ENCODE measurements at places on chromosomes 11 and 22.

DNA sequence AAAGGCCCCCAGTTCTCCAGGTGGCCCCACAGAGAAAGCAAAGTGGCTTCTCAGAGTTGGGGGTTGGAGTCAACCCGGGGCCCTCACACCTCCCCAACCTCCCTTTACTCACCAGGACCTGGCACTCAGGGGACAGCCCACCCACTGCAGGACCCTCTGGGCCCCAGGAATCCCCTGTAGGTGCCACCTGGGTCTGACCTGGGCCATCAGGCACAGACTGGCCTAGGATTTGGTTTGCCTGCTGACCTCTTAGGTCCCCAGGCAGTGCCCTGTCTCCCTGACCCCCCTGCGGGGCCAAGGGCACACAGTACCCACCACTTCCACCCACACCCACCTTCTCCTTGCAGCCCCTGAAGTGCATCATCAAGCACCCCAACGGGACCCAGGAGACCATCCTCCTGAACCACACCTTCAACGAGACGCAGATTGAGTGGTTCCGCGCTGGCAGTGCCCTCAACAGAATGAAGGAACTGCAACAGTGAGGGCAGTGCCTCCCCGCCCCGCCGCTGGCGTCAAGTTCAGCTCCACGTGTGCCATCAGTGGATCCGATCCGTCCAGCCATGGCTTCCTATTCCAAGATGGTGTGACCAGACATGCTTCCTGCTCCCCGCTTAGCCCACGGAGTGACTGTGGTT, 16.0 kb downstream of the POLR3H start:
- DNase-seq: no peak

- DNase-seq: no peak
Measured at GRCh38 chr22:45526281-45526680, 23.6 kb downstream of the FBLN1 start.

DNA sequence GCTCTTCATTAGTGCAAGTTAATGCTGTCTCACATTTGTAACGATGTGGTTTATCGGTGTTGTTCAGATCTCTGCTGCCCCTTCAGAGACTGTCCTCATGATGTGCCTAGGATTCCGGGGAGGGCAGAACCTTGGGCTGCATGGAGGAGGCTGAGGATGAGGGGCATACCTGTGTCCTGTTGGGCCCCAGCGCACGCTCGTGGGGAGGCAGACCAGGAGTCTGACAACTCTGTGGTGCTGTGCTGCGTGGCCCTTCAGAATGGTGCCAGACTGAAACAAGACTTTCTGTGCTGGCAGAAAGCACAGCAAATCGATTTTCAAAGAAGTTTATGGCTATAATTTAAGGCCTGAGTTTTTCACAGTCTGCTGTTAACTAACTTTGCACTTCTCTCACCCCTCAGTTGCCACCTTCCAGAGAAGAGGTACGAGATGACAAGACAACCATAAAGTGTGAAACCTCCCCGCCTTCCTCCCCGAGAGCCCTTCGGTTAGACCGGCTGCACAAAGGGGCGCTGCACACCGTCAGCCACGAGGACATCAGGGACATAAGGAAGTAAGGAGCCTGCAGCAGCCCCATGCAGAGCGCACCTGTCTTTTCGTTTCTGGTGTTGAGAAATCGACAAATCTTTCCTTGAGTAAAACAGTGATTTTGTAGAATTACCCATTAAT, 44.3 kb upstream of the CTTN start:
- DNase-seq: no peak

GRCh38 chr22:43867839-43868635, 5.7 kb upstream of the SULT4A1 start:
- DNase-seq: no peak

DNA sequence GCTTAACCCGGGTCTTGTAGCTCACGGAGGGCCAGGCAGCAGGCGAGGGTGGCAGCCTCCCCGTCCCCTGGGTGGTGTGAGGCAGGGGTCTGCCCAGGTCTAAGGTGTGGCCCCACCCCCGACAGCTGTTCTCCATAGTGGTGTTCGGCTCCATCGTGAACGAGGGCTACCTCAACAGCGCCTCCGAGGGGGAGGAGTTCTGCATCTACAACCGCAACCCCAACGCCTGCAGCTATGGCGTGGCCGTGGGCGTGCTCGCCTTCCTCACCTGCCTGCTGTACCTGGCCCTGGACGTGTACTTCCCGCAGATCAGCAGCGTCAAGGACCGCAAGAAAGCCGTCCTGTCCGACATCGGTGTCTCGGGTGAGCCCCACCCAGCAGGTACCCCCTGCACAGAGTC, 24.4 kb downstream of the SYNGR1 start:
- DNase-seq: no peak

- DNase-seq: no peak
Measured at GRCh38 chr11:95575517-95575916, 214.1 kb downstream of the FAM76B start.

GRCh38 chr11:3014943-3015342, 22.8 kb upstream of the NAP1L4 start:
- no peak for DNase-seq

- no peak for DNase-seq
Measured at GRCh38 chr11:13720940-13721339, 52.5 kb downstream of the FAR1 start.

- no peak for DNase-seq
Measured at GRCh38 chr22:48797731-48798130, 1029.9 kb downstream of the BRD1 start.

DNA sequence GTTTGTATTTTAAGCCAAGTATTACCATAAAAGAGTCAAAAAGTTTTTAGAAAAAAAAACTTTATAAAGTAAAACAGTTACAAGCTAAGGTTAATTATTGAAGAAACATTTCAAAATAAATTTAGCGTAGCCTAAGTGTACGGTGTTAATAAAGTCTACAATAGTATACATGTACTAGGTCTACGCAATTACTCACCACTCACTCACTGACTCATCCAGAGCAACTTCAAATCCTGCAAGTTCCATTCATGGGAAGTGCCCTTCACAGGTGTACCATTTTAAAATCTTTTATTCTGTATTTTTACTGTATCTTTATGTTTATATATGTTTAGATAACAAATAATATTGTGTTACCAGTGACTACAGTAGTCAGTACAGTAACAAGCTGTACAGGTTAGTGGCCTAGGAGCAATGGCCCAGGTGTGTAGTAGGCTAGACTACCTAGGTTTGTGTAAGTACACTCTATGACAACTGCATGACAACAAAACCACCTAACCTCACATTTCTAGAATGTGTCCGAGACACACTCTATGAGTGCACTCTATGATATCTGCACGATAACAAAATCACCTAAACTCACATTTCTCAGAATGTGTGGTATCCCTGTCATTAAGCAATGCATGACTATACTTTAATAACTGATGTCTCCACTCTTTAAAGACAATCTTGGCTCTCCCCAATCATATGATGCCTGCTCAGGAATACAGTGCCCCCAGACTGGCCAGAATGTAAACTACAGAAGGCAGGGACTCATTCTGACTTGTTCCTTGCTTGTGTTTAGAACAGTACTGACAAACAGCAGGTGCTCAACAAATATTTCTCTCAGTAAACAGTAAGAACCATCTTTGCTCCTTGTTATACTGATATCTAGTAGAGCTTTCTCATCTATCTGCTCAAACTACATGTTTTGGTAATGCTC, 21.2 kb downstream of the KMT5B start:
- DNase-seq: no peak

DNA sequence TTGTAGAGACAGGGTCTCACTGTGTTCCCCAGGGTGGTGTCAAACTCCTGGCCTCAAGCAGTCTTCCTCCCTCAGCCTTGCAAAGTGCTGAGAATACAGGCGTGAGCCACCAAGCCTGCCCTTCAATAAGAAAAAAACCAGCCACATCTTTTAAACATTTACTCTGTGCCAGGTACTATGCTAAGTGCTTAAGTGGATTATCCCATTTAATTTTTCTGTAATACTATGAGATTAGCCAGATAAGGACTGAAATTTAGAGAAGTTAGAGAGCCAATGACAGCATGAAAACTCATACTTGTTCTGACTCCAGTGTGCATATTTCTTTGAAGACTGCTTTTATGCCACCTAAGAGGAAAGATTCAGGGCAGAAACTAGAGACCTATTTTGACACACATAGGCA, 35.7 kb downstream of the PPME1 start:
- DNase-seq: no peak

DNA sequence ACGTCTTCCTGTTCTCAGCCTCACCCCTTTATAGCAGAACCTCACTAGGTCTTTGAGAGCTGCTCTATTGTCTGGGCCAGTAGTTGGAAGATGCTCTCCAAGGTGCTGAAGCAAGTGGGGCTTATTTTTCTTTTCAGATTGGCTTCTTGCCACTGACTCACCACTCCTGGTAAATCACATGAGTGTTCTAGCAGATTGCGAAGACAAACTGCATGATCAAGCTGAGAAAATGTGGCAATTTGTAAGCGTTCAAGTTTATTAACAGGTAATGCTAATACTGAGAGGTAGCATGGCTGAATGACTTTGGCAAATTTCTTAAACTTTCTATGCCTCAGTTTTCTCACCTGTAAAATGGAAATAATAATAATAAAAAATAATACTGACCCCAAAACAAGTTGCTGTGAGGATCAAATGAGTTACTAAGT, 59.2 kb downstream of the CACNG2 start:
- peak; percentile 37 for DNase-seq

DNA sequence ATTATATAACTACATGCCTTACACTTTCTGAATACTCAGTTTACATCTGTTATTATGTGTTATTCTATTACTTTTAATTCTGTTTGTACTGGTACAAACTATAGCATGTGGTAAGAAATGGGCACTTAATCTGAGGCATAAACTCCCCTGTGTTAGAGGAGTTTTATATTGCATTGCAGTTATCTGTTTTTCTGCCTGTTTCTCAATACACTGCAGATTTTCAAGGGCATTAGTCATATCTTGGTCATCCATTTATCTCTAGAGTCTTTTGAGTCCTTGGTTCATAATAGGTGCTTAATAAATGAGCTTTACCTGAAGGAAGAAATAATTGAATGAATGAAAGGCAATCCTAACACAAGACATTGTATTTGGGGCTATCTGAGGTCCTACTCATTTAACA, 182.9 kb upstream of the CTSC start:
- DNase-seq: no peak
